ENCODE measurements at places on chromosomes 12 and 14.

DNA sequence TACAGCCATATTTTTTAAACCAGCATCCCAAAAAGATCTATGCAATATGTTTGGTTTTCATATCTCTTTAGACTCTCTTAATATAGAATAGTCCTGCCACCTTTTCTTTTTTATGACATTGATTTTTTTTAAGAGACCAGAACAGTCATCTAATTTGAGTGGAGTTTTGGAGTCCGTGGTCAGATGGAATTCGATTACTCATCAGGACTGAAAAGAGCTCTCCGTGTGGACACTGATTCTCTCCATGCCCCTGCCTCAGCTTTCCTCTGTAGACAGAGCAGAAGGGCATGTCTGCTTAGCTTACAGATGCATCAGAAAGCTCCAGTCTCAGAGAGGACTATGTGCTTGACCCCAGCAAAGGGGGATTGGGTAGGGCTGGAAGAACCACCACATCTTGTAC lies 27.8 kb downstream of the SMCO2 start:
- no peak for DNase-seq

DNA sequence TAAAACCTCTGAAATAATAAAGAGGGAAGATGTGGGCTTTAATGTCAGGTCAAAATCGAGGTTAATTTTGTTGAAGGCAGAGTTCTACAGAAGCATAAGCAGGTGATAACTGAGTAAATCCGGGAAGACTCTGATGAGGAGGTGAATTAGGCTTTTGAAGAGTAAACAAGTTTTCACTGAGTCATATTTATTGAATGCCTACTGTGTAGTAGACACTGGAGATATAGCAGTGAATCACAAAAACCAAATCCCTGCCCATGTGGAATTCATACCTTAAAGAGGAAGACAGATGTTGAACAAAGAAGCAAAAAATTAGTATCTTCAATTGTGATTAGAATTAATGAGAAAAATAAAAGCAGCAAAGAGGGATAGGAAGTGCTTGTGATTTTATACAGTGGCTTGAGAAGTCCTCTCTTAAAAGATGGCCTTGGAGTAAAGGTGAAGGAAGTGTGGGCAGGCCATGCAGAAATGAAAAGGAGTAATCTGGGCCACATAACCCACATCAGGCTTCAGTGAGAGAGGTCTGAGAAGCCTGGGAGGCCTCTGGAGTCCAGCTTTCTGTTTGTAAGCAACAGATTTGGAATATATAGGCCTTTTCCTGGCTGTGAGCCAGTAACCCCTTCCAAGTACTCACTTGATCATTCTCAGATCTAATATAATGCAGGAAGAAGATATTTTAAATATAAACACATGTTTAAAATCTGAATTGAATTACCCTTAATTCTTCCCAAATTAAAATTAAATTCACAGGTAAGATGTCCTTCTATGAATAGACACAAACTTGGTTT lies 46.7 kb downstream of the BHLHE41 start:
- no peak for DNase-seq

- no peak for DNase-seq
Observed at GRCh38 chr14:103883263-103883523, 35.8 kb upstream of the PPP1R13B start.

DNA sequence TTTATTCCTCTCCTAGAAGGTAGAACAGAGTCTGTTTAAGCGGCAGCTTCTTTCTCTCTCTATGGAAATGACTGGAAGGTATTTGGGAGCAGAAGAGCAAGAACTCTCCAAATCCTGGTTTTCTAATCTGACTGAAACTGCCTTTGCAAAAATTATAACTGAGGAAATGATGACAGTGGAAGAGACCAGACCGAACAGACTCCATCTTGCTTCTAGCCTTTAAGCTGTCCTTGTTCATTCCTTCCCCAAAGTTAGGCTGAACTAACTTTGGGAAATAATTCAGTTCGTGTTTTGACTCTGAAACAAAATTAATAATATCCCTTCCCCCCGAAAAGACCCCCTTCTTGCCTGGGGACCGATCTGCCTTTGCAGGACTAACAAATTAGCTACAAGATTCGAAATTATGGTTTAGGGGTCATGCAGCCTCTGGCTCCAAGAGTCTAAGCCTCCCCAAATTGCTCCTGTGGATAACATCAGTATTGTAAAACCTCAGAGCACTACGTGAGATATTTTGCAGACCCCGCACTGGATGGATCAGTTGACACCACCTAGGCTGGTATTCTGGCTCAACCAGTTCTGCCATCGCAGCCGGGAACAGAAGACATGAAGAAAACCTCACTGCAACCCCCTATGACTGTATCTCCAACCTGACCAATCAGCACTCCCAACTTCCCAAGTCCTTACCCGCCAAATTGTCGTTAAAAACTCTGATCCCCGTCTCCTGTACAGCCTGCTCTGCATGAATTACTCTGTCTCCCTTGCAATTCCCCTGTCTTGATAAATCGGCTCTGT lies 14.1 kb downstream of the SELPLG start:
- DNase-seq, result no peak

- DNase-seq, result no peak
Observed at GRCh38 chr12:20044846-20045245, 323.5 kb upstream of the PDE3A start.

DNA sequence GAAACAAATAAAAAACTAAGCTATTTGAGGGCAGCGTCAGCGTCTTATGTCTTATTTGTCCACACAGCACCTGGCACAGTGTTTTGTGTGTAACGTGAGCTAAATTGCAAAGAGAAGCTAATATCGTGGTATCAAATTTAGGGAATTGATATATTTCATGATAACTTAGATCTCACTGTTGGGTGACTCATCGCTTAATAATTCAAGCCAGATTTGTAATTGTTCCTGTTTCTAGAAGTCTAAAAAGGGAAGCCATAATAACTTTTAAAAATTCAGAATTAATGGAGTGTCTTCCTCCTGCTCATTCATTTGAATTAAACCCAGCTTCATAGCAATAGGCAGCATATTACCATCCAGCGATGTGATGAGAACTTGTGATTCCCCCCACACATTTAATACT lies 214.7 kb downstream of the PDZRN4 start:
- no peak for DNase-seq

Data from stimulated activated CD8-positive, alpha-beta memory T cell treated with anti-CD3 and anti-CD28 coated beads, Interleukin-2, amount 100 ng/mL, for 1 hour (primary cell).